MG63 (cell line): ENCODE measurements at places on chromosomes 7 and 10. TPM values are rescaled to one million over a fixed set of nuclear protein-coding genes. Genes with fewer than 3 reads are reported as not detected.

The VSTM4 gene
- 1.7 and 2.8 TPM in 2 replicates for total RNA-seq

The PRRT4 gene
- not detected in 2 replicates for total RNA-seq

The KCND2 gene
- total RNA-seq = 0.07 TPM in 1 of 2 replicates, not detected in the other

The SYCE1 gene
- total RNA-seq = not detected in 2 replicates

The SYT15B gene
- 0.26 and 1.1 TPM in 2 replicates for total RNA-seq

The LAMB4 gene
- total RNA-seq = not detected in 2 replicates

The ABCC2 gene
- 0.72 and 1.7 TPM in 2 replicates for total RNA-seq

The ZDHHC6 gene
- total RNA-seq = 12.8 and 18.4 TPM in 2 replicates

The NKX2-3 gene
- total RNA-seq = 0.46 TPM in 1 of 2 replicates, not detected in the other

The HIPK2 gene
- 1.5 and 2.0 TPM in 2 replicates for total RNA-seq

The ZNF425 gene
- total RNA-seq = 1.2 and 1.9 TPM in 2 replicates

The LRRD1 gene
- not detected in 2 replicates for total RNA-seq

The ZNF655 gene
- 23.1 and 36.7 TPM in 2 replicates for total RNA-seq

The ADRB1 gene
- not detected in 2 replicates for total RNA-seq

The IKZF1 gene
- total RNA-seq = not detected in 2 replicates

The APBB1IP gene
- total RNA-seq = not detected in 2 replicates

The TRIL gene
- total RNA-seq = 0.03 TPM in 1 of 2 replicates, not detected in the other

The AKR1C8 gene
- total RNA-seq = not detected in 2 replicates

The HYAL4 gene
- not detected in 2 replicates for total RNA-seq

The CFAP69 gene
- 0.44 and 1.8 TPM in 2 replicates for total RNA-seq

The C10orf67 gene
- not detected in 2 replicates for total RNA-seq

The STOX1 gene
- 1.8 TPM in 1 of 2 replicates, not detected in the other for total RNA-seq

The IMPDH1 gene
- 42.1 and 67.6 TPM in 2 replicates for total RNA-seq

The LRMDA gene
- 1.3 TPM in 1 of 2 replicates, not detected in the other for total RNA-seq

The RBP3 gene
- not detected in 2 replicates for total RNA-seq

The POM121L12 gene
- total RNA-seq = not detected in 2 replicates

The IDI2 gene
- not detected in 2 replicates for total RNA-seq

The PON3 gene
- total RNA-seq = not detected in 2 replicates

The LRWD1 gene
- 19.6 and 29.7 TPM in 2 replicates for total RNA-seq

The NUTM2D gene
- 0.17 and 1.5 TPM in 2 replicates for total RNA-seq

The NPTX2 gene
- total RNA-seq = 0.94 and 2.1 TPM in 2 replicates

The ANKRD7 gene
- total RNA-seq = not detected in 2 replicates

The CHST15 gene
- 6.1 and 9.8 TPM in 2 replicates for total RNA-seq

The EGFR gene
- total RNA-seq = 20.3 and 21.0 TPM in 2 replicates

The MMD2 gene
- total RNA-seq = not detected in 2 replicates

The NCF1 gene
- not detected in 2 replicates for total RNA-seq

The CYP3A7 gene
- total RNA-seq = not detected in 2 replicates

The LLCFC1 gene
- not detected in 2 replicates for total RNA-seq

The CLCN1 gene
- not detected in 2 replicates for total RNA-seq
